Liver (tissue), 10 donors: ENCODE measurements at places on chromosomes 1 and 21.
A peak's percentile ranks its signal among the peaks of the same experiment; 100 is the strongest.

DNA sequence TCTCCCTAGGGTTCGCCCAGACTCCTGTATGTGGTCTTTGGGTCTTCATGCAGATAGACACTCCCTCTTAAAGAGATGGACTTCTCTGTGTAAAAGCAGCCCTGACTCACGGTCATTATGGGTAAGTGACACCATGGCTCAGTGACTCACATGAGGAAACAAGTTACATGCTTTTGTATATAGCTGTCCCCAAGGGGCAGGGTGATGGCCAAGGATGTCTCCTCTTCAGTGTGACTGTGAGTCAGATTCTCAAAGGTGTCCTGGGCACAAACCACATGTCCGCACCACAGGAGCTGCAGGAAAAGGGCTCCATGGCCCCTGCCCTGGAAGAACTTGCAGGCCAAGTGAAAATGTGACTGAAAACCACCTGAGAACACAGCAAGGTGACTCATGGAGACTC lies 380.4 kb downstream of the NPHP4 start:
- no peak for DNase-seq

GRCh38 chr1:223177681-223178080 lies 34.6 kb upstream of the TLR5 start:
- no peak for DNase-seq

DNA sequence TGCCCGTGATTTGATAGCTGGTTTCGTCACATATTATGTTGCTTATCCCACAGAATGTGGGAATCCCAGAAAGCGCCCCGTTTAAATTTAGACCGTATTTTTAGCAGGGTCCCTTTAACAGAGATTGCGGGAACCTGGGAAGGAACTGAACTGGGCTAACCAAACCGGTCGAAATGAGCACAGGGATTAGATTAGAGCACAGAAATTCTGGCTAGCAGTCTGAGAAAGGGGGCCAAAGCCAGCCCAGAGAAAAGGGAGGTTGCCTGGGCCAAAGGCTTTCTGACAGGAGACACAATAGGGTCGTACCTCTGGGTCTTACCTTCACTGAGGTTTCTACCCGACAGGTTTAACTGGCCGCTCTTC lies 327 bp downstream of the LRRC40 start:
- no peak for DNase-seq

GRCh38 chr1:186985889-186986491 lies 157.2 kb downstream of the PLA2G4A start:
- DNase-seq = no peak

DNA sequence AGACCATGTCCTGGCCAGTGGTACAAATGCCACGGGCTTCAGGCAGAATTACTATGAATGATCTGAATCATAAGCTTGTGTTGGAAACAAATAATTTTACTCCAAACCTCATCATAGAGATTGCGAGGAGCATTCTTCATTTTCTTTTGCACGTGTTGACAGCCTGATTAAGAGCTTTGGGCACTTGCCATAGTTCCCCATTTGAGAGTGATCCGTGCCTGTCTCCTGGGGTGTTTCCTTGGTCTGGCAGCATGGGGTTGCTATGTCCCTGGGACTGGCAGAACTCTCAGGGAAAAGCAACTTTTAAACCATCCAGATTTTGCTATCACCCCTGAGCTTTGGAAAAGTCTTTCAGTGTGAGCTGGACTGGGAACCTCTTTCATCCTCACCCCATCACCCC lies 54.3 kb upstream of the KCNJ6 start:
- DNase-seq = no peak

- DNase-seq = no peak
These were observed 72.5 kb upstream of the VAMP3 start for GRCh38 chr1:7698641-7699040.

- no peak for DNase-seq
These were observed 68.0 kb downstream of the LMX1A start for GRCh38 chr1:165288350-165289120.

GRCh38 chr1:1684031-1684681 lies 8.4 kb downstream of the SLC35E2B start:
- DNase-seq = no peak

GRCh38 chr1:230211436-230212145 lies 144.6 kb downstream of the GALNT2 start:
- no peak for DNase-seq

- DNase-seq = no peak
These were observed at the start of gene GBP4 for GRCh38 chr1:89198491-89199072. GBP4 (minus strand) TSS chr1:89198942; CDS start chr1:89198834, 108 bp downstream.

DNA sequence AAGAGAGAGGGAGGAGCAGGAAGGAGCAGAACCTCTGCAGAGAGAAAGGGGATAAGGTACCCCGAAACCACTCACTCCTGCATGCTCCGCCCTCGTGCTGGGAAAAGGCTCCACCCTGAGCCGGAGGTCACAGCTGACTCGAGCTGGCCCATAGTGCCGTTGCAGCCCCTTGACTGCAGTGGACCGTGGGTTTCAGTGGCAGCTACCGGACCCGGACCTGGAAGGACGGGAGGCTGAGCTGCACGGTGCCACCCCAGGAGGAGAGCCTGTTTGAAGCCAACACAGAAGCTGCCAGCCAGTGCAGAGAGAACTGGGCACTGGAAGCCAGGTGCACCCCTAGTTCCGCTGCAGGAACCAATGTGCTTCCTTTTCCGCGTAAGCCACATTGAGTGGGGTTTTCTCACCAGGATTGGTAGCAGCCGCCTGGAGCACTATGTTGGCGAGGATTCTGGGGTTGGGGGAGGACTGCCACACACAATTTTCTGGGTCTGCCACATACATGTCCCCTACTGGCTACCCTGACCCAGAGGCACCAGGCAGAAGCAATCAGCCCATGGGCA lies 83.3 kb downstream of the FBXO2 start:
- no peak for DNase-seq

DNA sequence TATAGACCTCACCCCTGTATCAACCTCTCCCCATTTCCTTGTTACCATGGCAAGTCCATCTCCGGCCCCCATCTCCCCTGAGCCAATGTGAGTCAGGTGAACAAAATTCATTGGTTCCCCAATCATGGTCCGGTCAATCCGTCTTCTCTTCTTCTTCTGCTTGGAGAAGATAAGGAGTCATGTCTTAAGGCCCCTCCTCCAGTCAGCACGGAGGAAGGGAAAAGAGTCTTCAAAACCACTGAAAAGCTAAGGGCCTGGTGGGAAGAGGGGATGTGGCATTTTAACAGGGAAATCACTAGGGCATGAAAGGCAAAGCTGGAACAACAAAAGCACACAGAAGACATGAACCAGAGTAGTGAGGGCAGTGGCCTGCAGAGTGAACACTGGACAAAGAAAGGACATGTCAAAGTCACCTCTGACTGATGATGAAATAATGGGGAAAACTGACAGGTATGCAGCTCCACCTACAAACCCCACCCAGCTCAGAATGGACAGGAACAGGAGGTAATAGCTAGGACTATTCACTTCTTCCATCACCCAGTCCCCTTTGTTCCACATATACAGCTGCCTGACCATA lies 4.4 kb downstream of the CDC42SE1 start:
- DNase-seq = no peak

GRCh38 chr21:33362044-33362555 lies 37.3 kb downstream of the IFNAR1 start:
- no peak for DNase-seq

- DNase-seq = no peak
These were observed 644 bp upstream of the MRPL24 start for GRCh38 chr1:156741481-156741983.

- no peak for DNase-seq
These were observed 385.1 kb downstream of the NTNG1 start for GRCh38 chr1:107525961-107526360.

- peak; percentile 9 for DNase-seq
These were observed 31.4 kb downstream of the B3GALT5 start for GRCh38 chr21:39644062-39644560.

DNA sequence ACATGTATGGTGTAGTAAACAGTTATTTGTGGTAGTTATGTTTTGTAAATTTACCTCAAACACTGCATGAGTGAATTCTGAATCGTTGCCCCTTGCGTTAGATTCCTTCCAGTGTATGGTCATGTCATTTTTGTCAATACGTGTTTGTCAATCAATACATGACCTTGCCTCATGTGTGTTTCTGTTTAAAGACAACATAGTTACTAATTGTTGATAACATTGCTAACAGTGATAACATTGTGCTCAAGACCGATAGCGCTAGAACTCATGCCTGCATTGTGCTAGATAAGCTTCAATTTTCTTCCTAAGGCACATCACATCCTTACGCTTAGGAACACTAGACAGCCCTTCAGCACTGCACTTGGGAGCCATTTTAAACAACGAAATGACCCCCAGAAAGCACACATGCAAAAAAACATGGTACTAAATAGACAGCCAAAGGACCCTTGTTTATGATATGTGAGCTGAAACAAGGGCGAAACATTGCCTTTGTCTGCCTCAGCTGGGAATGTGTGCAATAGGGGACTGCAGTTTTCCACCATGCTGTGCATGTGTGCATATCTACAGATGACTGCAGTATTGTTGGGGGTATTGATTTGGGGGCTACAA lies 37.3 kb downstream of the MRPS6 start:
- DNase-seq = no peak

DNA sequence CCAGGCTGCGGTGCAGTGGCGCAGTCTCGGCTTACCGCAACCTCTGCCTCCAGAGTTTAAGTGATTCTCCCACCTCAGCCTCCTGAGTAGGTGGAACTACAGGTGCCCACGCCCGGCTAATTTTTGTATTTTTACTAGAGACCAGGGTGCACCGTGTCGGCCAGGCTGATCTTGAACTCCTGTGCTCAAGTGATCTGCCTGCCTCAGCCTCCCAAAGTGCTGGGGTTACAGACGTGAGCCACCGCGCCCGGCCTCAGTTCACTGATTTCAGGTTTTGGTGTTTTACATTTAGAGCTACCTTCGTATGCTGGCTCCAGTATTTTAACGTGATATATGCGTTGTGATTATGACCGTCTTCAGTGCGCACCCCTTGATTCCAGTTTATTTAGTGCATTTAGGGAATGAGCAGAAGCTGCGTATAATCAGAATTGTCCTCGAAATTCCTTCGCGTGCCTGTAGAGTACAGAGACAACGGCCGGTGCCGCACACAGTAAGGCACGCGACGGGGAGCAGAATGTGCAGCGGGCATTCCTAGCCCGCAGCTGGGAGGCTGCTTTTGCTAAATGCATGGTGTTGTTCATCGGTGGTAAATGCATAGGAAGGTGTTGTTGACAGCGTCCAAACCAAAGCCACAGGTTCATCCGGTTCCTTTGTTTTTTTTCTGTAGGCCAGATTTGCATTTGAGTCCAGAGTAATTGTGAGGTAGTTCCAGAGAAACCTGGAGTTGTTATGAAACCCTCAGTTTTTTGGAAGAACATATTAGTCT lies 48.9 kb upstream of the DIP2A start:
- no peak for DNase-seq

DNA sequence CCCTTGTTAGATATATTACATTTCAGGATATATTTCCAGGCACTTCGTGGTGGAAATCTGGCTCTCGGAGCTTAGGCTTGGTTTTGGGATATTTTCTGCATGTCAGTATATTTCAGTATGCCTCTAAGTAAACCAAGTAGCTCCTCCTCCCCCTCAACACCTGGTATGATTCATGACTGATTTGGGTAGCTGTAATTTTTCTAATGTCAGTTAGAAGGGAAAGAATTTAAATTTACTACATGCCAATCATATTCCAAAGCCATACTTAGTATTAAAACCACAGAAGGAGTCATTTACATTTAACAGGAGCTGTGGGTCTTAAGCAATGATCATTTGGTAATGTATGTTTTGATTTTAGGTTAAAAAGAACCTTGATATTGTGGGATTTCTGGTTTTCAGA lies 40.6 kb downstream of the ST6GALNAC3 start:
- DNase-seq = no peak

DNA sequence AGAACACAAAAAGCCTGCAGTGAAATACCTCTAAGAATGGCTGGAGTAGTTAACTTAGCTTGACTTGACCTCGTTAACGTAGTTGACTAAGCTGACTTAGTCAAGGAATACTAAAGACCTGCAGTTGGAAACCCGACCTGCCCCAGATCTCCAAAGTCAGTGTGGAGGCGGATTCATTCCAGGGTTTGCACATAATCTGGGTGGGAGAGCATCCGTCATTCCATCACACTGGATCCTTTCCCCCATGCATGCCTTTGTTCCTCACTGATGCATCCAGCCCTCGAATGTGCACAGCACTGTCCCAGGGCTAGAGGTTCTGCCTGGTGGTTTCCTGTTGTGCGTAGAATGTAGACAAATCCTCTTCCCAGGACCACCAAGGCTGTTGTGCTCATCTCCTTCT lies 76.4 kb downstream of the KCNN3 start:
- DNase-seq = no peak

DNA sequence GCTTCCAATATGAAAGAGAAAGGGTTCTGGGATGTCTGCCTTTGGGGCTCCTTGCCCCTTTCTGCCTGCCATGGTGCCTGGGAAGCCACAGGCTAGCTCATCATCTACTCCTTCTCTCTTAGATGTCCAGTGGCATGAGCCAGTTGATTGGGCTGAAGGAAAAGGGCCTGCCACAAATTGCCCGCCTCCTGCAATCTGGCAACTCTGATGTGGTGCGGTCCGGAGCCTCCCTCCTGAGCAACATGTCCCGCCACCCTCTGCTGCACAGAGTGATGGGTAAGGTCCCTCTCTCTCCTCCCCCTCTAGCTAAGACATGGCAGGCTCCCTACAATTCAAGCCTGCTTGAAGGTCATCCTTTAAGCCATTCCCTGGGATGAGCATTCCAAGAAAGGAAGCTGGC lies 41.0 kb downstream of the PKP1 start:
- no peak for DNase-seq

- no peak for DNase-seq
These were observed 17.8 kb upstream of the CLIC6 start for GRCh38 chr21:34650861-34651431.

DNA sequence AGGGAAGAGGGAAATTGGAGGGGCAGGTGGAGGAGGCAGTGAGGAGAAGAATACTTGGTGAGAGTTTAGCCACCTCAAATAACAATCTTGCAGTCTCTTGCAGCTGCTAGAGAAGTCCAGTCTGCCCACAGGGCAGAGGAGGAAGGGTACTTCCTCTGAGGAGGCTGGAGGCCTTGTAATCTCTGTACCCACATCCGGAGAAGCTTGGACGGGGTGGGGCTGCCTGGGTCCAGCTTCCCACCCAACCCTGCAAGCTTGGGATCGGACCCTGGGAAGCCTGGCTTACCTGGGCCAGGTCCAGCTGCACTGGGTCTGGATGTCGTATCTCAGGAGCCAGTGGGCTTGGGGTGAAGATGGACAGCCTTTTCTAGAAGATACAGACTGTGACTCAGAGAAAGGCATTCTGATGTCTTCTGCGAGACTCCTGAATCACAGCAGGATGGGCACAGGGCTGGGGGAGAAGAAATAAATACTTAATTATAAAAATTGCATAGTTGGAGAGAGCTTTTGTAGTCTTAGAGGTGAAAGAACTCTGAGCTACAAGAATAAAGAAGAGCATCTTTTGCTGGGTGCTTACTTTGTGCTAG lies 111.8 kb upstream of the JUN start:
- DNase-seq = no peak
